GM12878 (cell line): ENCODE measurements at places on chromosomes 3 and 15.

DNA sequence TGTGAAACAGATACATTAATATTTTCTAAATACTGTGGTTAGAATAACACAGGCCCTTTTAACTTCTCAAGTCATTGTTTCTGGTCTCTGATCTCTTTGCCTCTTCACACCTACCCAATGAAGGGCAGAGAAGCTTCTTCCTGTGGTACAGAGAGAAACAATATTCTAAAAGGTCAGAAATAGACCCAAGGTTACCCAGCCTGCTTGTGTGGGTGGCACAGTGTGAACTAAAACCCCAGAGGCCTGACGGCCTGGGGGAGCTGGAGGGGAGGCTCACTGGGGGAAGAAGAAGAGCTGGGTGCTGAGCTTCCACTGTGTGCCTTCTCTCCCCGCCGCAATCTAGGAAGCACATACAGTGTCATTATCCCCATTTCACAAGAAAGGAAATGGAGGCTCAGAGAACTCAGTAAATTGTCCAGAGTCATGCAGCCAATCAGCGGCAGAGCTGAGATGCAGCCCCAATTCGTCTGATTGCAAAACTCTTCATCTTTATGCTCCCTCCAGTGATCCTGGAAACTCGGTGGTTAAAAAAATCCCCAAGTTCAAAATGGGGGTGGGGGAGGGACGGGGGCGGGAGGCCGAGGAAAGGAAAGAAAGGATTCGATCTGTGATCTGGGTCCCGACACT is 64.1 kb upstream of the HEG1 start:
- DNase-seq, result peak; percentile 87

DNA sequence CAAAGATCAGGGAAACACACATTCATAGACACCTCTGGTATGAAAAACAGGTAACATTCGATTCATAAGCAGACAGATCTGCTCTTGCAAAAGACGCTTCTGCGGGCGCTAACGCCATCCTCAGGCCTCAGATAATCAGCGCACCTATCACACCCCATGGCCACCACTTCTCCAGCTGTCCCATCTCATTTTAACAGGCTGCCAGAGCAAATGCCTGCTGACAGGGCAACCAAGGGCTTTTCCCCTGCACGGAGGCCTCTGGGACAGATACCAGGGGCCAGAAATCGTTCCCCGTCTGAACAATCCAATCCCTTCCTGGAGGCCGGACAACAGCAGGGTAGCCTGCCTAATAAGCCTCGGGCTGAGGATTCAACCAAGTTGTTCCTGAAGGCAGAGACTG is 15.2 kb downstream of the ABCC5 start:
- no peak for DNase-seq

- no peak for DNase-seq
Measured at GRCh38 chr15:80289528-80290495, 37.8 kb upstream of the CTXND1 start.

- DNase-seq, result no peak
Measured at GRCh38 chr3:169894110-169894509, 17.3 kb upstream of the SAMD7 start.

DNA sequence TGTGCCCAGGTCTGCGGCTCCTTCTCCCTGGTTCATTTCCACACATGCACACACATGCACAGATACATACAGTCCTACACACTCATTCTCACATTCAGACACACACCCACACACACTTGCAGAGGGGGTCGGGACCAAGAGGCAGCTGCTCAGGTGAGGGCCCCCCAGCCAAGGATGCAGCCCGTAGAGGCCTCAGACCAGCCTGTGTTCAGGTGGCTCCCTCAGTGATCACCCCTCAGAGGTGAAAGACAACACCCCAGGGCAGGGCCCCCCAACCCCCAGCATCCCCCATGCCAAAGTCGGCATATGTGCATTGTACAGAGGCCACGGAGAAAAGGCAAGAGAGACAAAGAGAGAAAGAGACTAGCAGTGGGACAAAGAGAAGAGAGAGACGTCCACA is 5.9 kb upstream of the CORO2B start:
- DNase-seq, result no peak

- DNase-seq, result no peak
Measured at GRCh38 chr15:94921936-94922335, 690.6 kb downstream of the MCTP2 start.

GRCh38 chr15:52441841-52442240 is 86.8 kb downstream of the MYO5A start:
- DNase-seq, result no peak

GRCh38 chr15:98809273-98809672 is 160.9 kb downstream of the IGF1R start:
- no peak for DNase-seq

DNA sequence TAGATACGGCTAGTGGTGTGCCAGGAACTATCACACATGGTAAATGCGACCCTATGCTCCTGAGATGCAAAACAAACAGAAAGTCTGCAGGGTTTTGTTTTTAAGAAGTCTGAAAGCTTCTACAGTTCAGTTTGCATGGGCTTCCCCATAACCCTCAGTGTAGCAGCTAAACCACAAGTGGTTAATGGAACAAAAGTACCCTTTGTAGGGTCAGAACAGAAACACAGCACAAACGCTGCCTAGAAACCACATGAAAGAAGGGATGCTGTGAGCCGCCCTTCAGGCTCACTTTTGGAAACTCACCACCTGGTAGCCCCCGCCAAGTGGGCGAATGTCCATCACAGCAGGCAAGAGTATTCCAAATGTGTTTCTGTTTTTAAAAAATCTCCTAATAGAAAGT is 46.2 kb downstream of the CTDSPL start:
- peak; percentile 84 for DNase-seq

DNA sequence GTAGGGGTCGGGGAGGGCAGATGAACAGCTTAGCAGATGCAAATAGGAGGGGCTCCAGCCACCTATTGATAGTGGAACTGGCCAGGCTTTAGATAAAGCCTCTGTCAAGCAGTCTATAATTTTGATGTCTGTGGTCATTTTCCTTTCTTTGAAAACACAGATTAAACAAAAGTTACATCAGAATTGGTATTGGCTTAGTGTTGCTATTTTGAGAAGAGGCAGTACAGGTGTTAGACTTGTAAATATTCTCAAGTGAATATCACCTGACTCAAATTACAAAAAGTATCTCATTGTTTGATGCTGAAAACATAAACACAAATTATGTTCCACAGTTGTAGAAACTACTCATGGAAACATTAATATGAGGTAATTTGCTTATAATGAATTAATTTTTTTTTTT is 18.1 kb downstream of the GHRL start:
- no peak for DNase-seq

- DNase-seq, result no peak
Measured at GRCh38 chr3:156298938-156299337, 178.6 kb downstream of the KCNAB1 start.

DNA sequence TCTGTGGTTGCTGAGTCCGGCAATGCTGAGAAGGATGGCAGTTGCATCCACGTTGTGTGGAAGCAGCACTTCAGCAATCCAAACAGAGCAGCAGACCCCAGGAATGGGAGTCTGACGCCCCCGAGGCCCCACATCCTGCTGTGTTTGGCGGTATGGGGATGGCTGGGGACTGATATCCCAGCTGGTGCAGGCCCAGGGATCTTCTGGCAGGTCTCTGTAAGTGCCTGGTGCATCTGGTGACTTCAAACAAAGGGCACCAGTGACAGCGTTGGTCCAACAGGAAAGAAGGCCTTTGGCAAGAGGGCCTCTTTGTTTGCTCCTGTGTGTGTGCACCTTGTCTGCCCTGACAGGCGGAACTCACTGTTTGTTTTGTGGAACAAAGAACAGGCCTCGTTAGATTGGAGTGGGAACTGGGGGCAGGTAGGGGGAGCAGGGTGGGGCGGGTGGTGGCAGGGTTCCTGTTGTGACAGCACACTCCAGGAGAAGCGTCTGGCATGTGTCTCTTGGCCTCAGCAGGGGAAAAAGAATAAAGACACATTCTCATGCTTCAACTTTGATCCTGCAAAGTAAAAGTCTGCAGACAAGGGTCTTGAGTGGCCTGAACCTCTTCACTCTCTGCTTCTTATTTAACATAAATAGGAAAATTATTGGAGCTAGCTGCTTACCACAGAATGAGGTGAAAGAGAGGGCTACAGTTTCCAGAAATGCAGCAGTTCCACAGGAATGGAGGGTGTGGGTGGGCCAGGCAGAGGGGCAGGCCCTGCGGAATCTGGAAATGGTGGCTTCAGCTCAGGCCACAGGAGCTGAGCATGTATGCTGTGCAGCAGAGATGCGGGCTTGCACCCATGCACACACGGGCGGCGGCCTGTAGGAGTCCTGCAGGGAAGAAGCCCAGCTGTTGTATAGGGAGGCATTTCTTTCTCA is 94.5 kb upstream of the MYZAP start:
- DNase-seq, result no peak

DNA sequence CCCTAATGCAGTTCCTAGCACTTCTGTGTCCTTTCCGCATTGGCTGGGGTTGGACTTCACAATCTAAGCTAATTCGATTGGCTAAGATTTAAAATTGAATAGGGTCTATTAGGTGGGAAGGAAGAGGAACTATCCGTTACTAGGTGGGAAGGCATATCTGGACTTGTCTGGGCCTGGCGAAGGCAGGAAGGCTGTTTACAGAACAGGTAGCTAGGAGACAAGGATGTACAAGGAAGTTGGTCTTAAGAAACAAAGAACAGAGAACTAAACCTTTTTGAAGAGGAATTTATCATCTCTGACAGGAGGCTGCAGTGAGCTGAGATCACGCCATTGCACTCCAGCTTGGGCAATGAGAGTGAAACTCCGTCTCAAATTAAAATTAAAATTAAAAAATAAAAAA is 17.3 kb upstream of the ATG7 start:
- no peak for DNase-seq
